Activated T-cell treated with anti-CD3 and anti-CD28 coated beads, Interleukin-2, amount 50 U/mL, for 1 hour (primary cell): ENCODE measurements at places on chromosomes 2 and 18.
A peak's percentile ranks its signal among the peaks of the same experiment; 100 is the strongest.

GRCh38 chr2:176291809-176292283 is 22.6 kb downstream of the MTX2 start:
- DNase-seq: no peak

DNA sequence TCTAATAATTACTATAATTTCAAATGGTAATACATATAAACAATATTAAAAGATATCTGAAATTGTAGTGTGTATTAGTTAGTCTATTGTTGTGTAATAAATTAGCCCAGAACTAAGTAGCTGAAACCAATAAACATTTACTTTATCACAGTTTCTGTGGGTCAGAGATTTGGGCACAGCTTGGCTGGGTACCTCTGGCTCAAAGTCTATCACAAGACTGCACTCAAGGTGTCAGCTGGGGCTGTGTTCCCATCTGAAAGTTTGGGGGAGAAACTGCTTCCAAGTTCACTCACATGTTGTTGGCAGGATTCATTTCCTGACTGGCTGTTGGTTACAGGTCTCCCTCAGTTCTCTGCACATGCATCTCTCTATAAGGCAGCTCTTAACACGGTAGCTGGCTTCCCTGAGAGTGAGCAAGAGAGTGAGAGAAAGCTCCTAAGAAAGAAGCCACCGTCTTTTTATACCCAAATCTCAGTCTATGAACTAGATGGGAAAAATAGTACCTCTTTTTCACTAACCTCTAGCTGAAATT is 25.6 kb upstream of the WIPF1 start:
- no peak for DNase-seq

GRCh38 chr2:106749823-106750222 is 136.1 kb downstream of the ST6GAL2 start:
- DNase-seq: no peak

DNA sequence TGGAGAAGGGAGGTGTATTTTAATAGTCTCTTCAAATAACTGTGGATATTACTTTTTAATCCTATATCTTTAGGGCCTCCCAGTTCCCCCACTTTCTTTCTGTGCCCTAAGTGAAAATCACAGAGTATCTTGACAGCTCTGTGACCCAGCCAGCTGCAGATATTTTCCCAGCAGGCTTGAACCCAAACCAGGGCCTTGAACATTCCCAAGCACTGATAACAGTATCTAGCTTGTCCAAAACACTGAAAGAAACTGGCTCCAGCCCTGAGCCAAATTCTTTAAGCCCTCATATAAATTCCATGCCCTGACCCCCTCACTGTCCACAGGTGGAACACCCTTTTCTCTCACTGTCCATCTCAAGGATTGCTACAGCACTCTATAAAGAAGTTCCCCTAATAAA is 388.1 kb upstream of the CHAC2 start:
- no peak for DNase-seq

GRCh38 chr2:119126650-119127049 is 31.9 kb downstream of the C1QL2 start:
- peak; percentile 28 for DNase-seq

DNA sequence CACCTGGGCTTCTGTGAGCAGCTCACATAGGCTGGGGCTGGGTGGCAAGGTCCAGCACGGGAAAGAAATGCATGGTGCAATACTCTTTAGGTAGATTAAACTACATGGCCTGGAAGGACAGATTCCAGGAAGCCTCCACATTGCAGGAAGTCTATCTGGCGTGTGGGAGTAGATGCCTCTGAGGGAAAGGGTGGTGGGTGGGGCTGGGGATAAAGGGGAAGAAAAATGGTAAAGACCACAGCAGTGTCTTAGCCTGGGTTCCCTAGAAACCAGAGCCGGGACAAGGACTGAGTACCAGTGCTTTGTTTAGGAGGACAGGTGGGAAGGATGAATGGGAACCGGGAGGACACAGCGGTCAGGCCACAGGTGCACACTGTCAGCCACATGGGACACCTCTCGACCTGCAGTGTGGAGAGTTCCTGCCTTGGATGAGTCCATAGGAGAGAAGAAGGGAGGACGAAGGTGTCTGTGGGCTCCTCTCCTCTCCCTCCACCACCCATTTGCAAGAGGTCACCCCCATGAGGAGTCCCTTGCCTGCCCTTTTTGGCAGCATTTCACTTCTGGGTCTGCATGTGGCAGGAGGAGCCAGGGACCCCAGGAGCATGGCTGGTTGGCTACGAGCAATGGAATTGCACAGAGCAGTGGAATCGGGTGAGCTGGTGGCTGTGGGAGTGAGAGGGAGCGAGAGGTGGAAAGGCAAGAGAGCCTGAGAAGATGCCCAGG is 91.5 kb upstream of the HS6ST1 start:
- DNase-seq: no peak

GRCh38 chr2:167750675-167751074 is 496.7 kb downstream of the STK39 start:
- DNase-seq: no peak

DNA sequence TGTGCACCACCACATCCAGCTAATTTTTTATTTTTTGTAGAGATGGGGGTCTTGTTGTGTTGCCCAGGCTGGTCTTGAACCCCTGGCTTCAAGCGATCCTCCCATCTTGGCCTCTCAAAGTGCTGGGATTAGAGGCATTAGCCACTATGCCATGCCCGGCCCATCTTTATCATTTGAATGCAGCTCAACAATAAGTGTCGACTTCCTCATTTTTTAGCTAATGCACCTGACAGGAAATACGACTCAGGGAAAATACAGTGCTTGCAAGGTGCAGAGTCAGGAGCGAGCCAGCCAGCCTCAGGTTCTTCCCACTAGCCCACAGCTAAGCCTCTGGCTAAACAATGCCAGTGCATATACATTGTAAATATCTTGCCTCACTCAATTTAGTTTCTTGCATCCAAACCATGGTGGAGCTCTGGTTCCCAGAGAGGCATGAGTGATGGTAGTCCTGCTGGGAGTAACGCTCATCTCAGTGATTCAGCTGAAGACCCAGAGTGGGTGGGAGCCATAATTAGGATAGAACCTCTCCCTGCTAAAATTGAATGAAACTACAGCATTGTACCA is 135.0 kb downstream of the TGIF1 start:
- DNase-seq: no peak

- DNase-seq: no peak
Observed at GRCh38 chr2:31219131-31219969, 2.0 kb upstream of the CAPN14 start.

DNA sequence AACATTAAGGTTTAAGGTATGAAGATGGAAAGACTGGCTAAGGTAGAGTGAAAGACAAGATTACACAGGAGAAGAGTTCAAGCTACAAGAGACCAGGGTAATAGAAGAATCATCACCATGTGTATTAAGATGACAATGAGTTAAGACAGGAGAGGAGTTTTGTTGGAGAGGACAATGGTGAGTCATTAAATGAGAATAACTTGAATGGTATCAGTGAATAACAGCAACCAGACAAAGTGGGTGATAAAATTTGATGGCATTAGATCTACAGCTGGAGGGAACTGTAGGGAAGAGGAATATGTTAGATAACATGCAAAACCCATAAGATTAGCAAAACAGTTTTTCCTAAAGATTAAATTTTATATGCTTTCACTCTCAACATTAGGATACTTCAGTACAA is 18.8 kb upstream of the ENOSF1 start:
- no peak for DNase-seq

GRCh38 chr2:230422149-230422548 is 6.1 kb downstream of the SP100 start:
- no peak for DNase-seq

DNA sequence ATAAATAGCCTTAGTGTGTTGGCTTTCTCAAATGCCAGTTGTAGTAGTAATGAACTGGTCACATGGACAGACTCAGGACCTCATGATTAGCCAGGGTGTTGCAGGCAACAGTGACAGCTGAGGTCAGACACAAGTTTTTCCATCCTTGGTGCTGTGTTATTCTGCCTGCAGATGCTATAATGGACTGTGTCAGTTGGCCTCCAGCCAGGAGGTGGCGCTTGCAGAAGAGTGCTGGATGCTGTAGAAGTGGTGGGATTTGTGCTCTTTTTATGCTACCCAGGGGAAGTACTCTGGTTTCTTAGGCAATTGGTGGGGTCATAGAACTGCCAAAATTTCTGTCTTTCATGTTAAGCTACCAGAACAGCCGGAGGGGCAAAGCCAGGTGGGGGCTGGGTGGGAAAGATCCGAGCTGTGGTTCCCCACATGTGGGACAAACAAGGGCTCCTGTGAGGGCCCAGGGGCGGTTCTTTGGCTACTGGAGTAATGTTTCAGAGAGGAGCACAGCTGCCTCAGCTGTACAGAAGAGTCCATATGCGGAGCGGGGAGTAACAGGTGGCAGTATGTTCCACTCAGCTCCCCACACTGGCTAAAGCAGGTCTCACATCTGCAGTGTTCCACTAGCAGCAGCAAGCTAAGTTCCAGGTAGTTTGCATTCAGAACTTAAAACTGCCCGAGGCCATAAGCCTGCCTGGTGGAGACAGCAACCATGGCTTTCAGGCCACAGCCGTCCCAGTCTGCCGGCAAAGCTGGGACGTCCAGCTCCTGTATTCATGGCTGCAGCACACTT is 104.4 kb downstream of the GULP1 start:
- DNase-seq: no peak

DNA sequence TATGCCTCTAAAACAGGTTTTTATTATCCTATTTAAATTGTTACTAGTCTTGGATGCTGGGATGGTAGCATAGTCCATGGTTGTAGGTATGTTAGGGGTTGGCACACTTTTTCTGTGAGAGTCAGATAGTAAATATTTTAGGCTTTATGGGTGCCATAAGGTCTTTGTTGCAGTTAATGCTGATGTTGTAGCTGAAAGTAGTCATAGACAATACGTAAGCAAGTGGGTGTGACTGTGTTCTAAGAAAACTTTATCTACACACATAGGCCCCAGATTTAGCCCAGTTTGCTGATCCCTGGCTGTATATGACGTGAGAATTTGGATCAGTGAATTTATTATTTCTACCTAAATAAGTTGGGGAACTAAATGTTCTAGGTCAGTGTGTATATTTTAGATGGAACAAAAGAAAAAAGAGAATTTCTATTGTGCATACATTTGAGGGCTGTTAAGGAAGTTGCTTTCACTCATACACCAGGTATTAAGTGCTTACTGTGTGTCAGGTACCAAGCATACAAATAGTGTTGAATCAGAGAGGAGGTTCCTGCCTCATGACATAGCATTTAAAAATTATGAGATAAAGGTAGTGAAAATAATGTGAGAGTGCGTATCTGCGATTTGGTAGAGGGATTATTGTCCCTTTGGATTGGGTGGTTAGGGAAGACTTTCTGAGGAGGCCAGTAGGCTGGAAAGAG is 39.4 kb downstream of the AGFG1 start:
- no peak for DNase-seq

DNA sequence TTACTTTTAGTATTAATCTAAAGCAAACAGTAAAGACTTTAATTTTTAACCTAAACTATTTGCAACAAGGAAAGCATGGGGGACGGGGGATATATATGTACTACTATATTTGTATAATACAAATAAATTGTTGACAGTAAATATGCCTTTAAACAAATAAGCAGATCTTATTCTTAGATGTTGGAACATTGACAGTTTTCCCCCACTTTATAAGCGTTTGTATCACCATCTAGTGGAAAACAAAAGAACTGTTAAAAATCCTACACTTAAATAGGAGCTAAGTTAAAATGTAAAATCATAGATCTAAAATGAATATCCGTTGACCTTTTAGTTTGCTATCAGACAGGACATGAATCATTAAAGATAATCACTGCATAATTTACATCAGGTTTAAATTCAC is 50.0 kb downstream of the RBBP8 start:
- no peak for DNase-seq

DNA sequence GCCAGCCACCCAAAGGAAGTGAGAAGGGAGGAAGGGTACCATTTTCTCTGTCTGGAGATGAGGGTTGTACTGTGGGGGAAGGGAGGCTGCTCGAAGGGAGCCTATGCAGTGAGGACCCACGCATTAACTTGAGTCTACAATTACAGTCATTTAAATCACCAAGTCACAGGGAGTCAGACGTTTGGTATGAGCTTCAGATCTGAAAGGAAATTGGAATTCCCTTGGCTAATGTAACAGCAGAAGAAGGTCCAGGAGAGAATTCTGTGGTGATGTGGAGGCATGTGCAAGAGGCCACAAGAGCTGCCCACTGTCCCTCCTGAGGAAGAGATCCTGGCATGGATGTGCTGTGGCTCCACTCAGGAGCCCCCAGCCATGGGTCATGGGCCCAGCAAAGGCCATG is 22.5 kb downstream of the DAPL1 start:
- no peak for DNase-seq

DNA sequence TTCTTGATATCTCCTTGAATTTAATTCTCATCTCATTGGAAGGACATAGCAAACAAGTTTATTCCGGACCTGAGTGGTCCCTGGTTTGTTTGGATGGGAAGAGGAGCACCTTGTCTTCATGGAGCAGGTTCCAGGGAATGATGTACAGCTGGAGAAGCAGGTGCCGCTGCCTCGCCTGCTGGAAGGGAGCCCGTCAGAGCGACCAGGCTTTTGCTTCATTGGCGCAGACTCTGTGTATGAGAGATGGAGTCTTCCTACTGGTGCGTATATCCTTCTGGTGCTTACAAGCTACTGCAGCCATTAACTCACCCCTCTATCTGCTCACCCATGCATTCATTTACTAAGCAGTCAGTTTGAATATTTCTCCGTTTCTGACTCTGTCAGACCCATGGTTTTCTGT is 11.6 kb upstream of the ALLC start:
- no peak for DNase-seq

GRCh38 chr2:109171444-109172334 is 42.7 kb downstream of the SH3RF3 start:
- DNase-seq: no peak

GRCh38 chr2:105875241-105875640 is 130.5 kb downstream of the NCK2 start:
- DNase-seq: no peak

- DNase-seq: no peak
Observed at GRCh38 chr18:69659142-69659651, 258.5 kb downstream of the DOK6 start.

DNA sequence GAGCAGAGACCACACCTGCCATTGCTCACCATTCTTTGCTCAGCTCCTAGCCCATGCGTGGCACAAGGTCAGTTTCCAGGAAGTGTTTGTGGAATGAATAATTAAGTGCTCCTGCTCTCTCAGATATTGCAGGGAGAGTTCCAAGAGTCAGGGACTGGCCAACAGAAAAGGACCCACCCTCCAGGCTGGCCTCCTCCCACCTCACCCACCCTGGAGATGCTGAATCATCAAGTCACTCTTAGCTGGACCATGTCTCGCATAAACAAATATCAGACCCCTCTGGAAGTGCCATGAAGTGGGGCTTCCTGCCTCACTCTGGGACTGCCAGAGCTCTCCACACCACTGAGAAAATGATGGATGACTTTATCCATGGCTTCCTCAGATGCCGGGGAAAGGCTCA is 256.0 kb downstream of the TNS1 start:
- no peak for DNase-seq
